ENCODE measurements at places on chromosomes 12 and 14.

DNA sequence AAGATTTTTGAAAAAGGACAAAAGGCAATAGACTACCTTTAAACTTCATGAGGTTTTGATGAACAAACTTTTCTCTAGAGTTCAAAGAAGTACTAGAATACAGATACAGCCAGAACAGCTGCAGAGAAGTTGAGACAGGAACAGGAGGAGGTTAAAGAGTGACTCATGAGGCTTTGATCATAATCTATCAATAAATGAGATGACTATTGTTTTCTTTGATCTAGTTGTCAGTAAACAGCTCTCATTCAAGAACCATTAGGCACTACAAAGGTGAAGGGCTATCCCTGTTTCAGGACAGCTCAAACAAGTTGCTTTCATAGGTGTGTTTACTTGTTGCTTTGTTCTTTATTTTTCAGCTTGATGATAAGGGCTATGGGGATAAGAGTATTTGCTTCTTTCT is 2.4 kb downstream of the WASHC3 start:
- no peak for DNase-seq

DNA sequence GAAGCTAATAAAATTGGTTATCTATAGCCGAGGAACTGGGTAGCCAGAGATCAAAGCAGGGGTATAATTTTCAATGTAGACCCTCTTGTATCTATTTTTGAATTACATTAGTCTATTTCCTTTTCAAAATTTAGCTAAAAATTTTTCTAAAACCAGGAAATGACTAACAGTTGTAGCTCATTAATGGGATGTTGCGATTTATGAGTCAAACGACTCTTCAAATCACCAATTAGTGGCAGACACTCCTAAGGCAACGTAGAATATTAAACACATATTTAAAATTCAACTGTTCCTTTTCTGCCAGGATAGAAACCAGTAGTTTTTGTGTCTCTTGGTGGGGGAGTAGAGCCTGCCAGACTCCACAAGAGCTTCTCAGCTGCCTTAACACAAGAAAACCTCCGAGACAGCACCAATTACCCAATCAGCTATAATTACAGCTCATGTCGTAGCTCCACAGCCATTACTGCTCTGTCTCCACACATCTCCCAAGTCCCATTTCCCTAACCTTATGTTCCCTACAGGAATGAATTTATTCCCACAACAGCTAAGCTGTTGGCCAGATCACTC is 26.9 kb downstream of the GCN1 start:
- no peak for DNase-seq

GRCh38 chr12:41521872-41522379 is 333.8 kb downstream of the PDZRN4 start:
- DNase-seq = peak; percentile 92

GRCh38 chr14:34873589-34874385 is 1.4 kb downstream of the BAZ1A start:
- DNase-seq = peak; percentile 69

GRCh38 chr14:89137526-89138163 is 279.4 kb downstream of the FOXN3 start:
- peak; percentile 88 for DNase-seq

DNA sequence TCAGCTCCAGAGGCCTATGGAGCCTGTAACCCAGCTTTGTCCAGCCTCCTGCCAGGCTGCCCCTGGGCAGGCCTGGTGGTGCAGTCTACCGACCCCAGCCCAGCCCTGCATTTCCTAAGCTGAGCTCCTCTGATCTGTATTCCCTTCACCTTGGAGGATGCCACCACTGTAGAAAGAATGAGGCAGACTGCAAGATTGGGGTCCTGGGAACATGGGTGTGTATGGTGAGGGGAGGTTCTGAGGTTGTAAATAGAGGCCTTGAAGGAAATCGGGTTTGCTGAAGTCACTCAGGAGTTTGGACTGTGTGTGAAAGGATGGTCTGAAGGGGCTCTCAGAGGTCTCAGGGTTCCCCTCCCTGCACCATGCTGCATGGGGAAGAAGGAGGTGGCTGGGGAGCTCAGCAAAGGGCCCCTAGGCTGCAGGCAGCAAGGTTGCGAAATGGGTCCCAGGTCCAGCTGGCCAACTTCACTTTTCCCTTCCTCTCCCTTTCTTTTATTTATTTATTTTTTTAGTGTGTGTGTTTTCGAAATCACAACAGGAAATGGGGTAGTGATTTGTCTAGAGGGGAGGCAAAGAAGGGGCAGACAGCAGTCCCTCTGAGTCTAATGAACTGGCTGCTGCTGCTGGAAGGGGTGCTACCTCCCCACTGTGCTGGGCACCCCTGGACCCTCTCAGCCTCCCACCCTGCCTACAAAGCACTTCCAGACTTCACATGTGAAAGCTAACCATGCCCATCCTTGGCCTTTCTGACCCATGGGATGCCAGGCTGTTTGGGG is 1.2 kb upstream of the LRP1-AS start:
- DNase-seq = no peak

DNA sequence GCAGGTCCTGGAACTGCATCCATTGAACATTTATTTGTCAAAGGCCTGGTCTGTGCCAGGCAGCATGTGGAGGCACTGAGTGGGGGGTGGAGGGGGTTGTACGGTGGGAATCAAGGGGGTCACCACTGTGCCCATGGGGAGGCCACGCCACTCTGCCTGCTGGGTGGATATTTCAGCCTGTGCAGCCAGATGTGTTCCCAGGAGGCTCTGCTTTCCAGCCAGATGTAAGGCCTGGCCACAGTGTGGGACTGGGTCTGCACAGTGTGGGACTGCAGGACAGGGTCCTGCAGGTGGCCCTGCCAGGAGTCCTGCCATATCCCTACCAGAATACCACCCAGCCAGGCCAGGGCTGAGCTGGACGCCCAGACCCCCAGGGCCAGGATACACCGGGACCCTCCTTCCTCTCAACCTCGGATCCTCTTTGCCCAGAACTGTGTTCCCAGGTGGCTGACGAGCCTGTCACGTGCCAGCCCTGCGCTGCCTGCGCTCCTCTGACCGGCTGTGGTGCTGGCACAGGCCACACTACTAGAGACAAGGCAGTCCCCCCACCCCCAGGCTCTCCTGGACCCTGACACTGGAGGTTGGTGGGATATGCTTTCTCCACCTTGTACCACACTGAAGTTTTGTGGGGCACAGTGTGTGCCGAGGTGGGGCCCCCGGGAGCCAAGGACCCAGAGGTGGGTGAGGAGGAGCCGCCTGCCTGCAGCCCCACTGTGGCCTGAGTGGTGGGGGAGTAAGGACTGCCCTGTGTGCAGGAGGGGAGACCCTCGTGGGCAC is 17.5 kb downstream of the XRCC3 start:
- no peak for DNase-seq

GRCh38 chr12:88836156-88836555 is 255.9 kb upstream of the KITLG start:
- peak; percentile 53 for DNase-seq

DNA sequence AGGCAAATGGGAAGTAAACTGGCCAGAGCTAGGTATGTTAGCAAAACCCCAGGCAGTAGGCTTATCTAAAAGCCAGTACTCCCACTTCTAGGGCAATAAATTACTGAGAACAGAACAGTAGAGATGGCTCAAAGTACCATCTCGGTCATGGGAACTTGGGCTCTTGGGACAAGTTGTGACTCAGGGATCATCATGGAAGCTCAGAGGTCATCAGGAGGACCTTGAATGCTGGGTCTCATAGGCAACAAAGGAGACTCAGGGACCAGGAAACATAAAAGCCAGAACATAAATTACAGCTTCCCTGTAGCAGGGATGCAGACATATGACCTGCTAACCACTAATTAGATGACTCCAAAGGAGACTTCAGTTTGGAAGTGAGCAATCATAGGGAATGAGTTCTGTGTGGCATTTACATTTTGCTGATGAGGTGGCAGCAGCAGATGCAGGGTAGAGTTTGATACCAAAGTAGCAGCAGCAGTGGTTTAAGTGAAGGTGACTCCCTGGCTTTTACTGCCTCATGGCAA is 97.6 kb upstream of the SCAF11 start:
- DNase-seq = no peak

DNA sequence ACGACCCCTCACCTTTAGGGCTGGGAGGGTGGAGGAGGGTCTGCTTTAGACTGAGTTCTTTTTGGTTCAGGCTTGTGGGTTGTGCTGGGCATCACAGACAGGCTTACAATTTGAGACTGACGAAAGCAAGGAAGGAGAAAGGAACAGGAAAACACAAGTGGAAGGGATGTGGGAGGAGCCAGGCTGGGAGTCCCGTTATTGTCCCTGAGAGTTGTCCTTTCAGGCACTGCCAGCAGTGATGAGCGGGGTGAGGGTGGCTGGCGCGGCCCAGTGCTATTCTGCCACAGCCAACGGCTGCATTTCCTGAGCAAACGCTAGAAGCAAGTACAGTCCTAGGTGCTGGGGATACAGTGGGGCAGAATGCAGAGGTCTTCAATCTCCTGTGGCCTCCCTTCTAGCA is 29.2 kb upstream of the TSPAN9 start:
- no peak for DNase-seq

- no peak for DNase-seq
Observed at GRCh38 chr12:13102461-13103195, 839 bp downstream of the GSG1 start.

GRCh38 chr12:1810201-1810930 is 10.0 kb upstream of the LRTM2 start:
- no peak for DNase-seq

DNA sequence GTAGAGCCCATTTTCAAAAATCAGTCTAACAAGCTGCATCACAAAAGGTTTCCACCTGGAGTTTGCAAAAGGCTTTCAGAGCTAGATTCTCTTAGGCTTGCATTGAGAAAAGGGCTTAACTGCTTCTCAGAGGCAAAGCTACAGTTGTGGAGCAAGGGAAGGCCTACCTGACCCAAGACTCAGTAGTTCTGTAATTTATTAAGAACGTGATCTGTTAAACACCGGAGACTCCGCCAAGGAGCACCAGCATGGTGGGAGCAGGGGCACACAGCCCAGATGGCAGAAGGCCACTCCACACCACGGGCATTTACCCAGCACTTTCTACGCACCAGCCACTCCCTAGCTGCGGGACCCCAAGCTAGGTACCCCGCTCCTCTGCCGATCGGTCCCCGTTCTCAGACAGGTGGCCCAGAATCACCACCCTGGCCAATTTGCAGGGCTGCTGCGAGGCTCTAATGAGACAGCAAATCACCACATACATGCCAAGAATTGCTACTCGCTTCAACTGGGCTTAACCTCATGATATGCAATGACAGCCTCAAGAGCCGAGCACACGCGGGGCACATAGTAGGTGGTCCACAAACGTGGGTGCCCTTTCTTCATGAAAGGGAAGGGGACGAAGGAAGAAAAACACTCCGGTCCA is 1.5 kb downstream of the ITPK1 start:
- DNase-seq = no peak

DNA sequence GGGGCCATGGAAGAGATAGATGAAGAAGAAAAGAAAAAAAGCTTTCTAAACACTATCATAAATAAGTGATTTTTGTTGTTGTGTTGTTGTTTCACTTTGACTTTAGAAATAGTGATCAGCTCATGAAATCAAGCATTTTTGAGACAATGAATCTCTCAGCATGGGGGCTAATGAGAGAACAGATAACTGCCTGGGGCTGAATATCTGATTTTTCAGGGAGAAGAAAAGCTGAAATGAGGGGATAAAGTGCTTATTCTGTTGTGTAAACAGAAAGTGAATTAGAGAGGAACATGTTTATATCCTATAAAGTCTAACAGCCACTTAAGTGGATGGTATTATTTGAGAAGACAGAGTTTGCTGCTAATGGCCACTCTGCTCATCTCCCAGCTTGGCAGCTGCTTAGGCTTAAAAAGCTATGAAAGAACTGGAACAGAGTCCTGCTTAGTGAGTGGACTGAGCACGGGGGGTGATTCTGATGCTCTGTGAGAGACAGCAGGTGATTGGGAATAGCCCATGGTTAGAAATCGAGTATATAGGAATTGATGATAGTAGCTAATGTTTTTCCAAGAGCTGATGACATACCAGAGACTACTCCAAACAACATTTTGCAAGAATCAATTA is 646.1 kb upstream of the TMEM132C start:
- DNase-seq = no peak

- no peak for DNase-seq
Observed at GRCh38 chr12:24212496-24212895, 263.0 kb upstream of the SOX5 start.

DNA sequence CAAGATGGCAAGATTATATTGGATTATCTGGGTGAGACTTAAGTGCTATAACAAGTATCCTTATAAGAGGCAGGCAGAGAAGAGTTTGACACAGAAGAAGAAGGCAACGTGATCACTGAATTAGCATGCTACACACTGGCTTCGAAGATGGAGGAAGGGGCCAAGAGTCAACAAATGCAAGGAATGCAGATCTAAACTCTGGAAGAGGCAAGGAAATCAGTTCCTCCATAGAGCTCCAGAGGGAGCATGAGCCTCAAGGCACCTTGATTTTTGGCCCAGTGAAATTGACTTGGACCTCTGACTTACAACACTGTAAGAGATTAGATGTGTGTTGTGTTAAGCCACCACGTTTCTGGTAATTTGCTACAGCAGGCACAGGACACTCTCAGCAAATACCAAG is 536.4 kb upstream of the SEL1L start:
- no peak for DNase-seq

- DNase-seq = no peak
Observed at GRCh38 chr12:59999291-59999690, 403.5 kb downstream of the SLC16A7 start.

DNA sequence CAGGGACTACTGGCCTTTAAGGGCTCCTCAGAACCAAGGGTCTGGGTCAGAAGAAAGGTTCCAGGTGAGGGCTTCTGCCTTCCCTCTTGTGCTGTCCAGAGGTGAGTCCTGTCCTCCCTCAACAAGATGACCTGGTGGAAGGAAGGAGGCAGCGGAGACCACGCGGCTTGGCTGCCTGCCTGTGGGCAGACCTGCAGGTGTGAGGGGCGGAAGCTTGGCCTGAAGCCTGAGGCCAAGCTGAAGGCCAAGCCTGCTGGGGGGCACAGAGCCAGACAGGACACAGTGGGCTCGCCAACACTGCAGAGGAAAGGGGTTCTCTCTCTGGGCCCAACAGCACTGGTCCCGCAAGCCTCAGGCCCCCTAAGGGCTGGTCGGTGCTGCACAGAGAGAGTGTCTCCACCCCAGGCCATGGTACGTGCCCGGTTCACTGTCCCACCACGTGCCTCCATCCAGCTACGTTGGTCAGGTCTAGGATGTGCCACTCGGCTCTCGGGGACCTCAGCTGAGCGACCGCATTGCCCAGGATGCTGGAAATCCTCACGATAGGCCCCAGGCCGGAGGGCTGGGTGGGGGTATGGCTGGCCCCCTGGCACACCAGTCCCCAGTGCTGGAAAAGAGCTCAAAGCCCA is 170.0 kb upstream of the PRMT8 start:
- no peak for DNase-seq

- peak; percentile 16 for DNase-seq
Observed at GRCh38 chr14:34387974-34388516, 74.0 kb downstream of the SPTSSA start.

DNA sequence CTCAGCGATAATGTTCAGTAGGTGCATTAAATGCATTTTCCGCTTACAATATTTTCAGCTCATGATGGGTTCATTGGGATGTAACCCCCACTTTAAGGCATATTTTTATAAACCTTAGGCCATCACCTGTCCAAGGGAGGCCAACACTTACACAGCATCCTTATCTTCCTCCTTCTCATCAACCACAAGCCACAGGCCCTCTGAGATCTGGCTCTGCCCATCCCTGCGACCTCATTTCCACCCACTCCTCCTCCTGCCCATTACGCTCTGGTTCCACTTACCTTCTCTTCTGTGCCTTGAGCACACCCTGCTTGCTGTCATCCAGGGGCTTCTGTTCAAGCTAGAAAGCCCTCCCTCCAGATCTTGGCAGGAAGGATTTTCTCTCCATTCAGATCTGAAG is 93.2 kb downstream of the EGLN3 start:
- DNase-seq = no peak

- DNase-seq = no peak
Observed at GRCh38 chr14:75770635-75771034, 109.6 kb downstream of the TTLL5 start.

- DNase-seq = no peak
Observed at GRCh38 chr14:92956961-92957360, 34.0 kb downstream of the CHGA start.
